Umbilical cord (tissue), 2 donors: ENCODE measurements at places on chromosomes 1 and 21.
A peak's percentile ranks its signal among the peaks of the same experiment; 100 is the strongest.

DNA sequence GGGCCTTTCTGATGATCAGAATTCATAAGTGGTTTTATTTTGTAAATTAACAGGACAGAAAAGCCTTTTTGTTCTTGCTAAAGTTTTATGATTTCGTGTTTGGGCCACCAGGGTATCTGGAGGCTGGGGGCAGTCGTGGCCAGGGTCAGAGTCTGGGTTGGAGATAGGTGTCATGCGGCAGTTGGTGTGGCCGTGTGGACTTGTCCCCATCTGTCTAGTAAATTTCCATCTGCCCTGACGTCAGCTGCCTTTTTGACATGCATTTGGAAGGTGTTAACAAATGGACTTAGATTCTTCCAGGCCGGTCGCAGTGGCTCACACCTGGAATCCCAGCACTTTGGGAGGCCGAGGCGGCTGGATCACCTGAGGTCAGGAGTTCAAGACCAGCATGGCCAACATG lies 56.8 kb downstream of the SKI start:
- DNase-seq = no peak

DNA sequence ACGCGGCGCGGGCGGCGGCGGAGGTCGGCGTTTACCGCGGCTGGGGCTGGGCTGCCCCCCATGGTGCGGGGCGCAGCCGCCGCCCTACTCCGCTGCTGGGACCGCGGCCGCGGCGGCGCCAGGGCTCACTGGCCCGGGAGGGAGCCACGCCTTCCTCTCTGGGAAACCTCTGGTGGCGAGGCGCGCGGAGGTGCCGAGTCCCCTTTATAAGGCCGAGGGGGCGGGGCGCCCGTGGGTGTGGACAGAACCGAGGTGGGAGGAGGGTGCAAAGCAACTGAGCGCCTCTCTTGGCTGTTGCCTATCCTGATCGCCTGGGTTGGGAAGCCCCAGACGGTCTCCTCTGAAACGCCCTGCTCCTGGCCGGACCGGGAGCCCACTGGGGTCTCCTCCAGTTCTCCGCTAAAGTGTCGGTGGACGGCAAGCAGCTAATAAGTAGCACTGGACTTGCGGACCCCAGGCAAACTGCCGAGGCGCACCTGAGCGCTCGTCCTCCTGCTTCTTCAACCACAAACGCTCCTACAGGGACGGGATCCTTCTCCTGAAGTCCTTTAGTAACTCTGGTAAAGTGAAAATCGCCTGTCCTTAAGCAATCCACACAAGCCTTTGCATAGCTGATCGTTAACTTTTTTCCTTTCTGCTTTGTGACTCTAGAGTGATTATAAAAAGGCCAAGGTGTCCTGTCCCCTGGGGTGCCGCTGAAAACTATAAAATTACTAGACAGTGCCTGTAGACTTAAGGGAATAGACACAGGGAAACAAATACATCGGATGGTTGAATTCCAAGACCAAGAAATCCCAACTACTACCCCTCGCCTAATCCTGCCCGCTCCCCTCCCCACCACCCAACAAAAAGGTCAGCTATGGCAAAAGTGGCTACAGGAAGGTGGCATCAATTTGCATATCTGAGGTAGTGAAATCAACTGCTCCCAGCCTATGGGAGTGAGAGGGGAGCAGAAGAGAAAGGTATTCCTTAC lies at the start of gene PTGER3:
Gene PTGER3 (minus strand): TSS at position 182 of the 973 bp plus-strand sequence. CDS start 239 bp downstream, outside the sequence.
- peak; percentile 33 for DNase-seq

- peak; percentile 79 for DNase-seq
Observed at GRCh38 chr1:41152622-41153044, 89.5 kb downstream of the SCMH1 start.

DNA sequence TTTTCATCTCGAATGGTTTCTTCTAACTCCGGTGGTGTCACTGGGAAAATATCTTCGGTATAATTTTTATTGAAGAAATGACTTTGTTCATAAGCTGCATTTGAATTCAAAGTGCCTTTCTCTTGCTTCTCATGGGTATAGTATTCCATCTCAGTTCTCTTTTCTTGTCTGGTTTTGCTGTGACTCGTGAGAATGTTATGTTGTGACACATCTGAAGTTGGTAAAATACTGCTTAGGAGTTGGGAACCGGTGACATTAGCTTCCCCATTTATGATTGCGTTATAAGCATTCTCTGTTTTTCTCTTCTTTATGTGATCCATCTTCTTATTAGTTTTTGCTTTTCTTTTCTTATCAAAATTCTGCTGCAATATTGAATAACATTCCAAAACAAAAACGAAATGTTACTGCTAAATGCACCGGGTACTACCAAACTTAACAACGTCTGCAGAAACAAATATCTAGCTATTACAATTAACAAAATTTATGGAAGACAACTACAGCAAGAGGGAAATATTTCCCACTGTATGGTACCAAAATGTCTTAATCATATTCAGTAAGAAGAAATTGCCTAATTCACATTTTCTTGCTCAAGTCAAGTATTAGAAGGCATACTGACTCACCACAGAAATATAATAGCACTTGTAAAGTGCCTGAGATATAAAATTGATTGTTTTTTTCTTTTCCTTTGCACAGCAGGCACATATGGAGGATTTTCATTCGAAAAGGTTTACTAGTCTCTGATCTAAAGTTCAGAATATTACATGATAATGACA lies 15.5 kb downstream of the LRIF1 start:
- DNase-seq = no peak

GRCh38 chr1:6288665-6289064 lies 27.8 kb upstream of the GPR153 start:
- no peak for DNase-seq

DNA sequence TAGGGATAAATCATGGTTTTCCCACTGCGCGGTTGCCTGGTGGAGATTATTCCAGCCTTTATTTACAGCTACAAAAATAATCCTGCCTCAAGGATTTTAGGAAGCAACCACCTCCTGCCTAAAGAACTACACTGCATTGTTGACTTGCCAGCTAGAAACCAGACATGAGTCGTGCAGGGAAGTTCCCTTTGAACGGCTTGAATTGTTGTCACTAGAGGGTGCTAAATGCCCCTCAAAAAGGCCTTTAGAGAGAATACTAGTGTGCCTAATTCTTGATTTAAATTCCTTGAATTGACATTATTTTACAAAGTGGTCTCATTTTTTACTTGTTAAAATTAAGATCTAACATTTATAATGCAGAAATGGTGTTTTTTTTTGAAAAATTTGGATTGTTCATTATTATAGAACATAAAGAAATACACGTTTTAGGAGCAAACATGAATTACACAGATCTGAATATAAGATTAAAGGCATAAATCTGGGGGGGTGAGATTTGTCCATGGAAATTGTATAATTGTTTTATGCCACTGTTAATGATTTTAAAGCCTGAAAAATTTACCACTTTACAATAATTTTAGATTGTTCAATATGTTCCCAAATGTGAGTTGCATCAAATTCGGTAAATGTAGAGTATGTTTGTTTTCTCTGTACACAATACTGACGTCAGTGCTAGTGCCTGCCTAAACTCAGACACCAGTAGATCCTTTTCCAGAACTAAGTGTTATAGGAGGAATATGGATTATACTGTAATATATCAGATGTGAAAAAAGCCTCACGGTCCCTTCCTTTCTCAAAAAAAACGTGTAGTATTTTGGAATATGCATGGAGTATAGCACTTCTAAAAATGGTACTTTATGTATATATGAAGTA lies 7.6 kb upstream of the ERG start:
- DNase-seq = peak; percentile 91

- peak; percentile 28 for DNase-seq
Observed at GRCh38 chr1:183327434-183328290, 90.5 kb downstream of the NMNAT2 start.

DNA sequence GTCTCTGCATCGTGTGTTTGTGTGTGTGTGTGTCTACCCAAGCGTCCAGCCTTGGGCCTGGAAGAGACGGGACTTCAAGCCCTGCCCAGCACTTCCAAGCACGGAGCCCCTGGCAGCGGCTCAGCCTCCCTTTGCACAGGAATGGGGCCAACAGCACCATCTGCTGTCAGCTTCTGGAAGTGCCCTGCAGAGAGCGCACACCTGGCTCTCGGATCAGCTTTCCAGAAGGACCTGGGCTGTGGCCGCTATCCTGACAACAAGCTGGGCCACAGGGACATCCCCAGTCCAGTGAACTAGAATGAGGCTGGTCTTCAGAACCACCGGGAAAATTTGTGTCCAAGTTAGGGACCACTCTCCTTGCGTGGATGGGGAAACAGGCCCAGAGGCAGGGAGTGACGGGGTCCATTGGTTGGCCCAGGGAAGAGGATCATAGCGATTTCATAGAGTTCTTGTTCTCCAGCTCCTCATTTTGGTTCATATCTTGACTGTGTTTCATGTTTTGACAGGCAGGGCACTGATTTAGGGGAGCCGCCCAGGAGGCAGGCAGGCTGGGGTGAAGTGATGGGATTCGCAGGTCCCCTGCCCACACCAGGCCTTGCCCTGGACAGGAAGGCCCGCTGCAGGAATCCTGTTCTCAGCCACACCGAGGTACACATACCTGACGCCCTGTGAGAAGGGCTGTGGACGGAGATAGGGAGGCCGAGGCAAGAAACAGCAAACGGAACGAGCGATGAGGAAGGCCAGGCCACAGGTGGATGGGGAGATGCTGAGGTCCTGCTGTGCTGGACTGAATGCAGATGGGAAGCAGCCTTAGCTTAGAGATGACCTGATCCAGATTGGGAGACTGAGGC lies 38.4 kb downstream of the TAS1R2 start:
- peak; percentile 74 for DNase-seq

DNA sequence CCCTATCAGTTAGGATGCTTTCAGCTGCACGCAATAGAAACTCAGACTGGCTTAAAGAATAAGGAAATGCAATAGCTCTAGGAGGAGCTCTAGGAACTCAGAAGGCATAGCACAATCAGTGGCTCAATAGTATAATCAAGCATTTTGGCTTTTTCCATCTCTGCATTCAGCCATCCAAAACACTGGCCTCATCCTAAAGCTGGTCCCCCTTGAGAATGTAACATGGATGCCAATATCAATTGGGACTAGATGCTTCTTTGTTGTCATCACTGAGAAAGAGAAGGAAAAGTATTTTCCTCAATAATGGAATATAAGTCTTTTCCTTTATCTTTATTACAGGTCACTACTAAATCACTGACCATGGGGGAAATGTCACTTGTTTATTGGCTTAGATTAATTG lies 509.5 kb downstream of the PLPP3 start:
- DNase-seq = no peak

GRCh38 chr1:174809755-174810280 lies 189.9 kb upstream of the CACYBP start:
- no peak for DNase-seq

GRCh38 chr1:81484284-81484683 lies 316.4 kb upstream of the ADGRL2 start:
- DNase-seq = no peak

DNA sequence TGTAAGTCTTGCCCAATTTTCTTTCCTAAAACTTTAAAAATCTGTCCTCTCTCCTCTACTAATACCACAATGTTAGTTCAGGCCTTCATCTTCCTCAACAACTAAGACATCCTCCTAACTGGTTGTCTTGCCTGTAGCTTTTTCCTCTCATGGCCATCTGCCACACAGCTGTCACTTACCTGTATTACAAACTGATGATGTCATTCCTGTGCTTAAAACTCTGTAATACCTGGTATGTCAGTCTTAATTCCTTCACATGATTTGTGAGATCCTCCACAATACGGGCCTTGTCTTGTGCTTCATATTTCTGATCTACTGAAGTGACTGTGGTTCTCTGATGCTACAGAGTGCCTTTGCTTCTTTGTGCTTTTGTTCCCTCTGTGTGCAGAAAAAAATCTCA lies 9.8 kb downstream of the MRPS14 start:
- DNase-seq = no peak

GRCh38 chr1:207500306-207500705 lies 4.3 kb downstream of the CR1 start:
- DNase-seq = no peak

DNA sequence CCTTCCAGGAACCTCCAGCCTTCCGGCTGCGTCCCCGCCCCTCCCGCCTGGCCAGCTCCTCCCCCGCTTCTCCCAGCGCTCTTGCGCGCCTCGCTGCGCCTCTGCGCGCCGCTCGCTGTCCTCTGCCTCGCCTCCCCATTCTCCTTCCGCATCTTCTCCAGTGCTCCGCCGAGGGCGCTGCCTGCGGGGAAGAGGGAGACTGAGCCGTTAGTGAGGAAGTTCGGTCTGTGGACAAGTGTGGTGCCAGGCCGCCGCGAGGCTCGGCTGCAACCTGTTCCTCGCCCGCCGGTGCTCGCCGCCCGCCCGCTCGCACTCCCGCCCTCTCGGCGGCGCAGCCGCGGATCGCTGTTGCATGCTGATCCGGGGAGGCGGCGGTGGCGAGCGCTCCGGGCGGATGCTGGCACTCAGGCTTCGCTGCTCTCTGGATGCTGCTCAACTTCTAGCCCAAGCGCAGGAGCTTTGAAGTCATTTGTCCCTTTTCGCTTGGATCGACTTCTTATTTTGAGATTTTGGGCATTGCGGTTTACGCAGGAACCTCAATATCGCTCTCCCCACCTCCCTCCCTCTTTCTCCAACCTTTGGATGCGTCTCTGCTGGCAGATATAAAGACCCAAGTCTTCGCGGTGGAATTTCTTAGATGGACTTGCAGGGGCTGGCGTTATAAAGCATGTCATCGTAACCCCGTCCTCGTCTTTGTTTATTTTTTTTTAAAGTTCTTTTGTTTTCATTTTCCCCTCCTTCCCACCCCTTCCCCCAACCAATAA lies 614 bp upstream of the CACNA1E start:
- DNase-seq = no peak

- DNase-seq = peak; percentile 56
Observed at GRCh38 chr1:109392788-109393616, 4.7 kb downstream of the SORT1 start.

DNA sequence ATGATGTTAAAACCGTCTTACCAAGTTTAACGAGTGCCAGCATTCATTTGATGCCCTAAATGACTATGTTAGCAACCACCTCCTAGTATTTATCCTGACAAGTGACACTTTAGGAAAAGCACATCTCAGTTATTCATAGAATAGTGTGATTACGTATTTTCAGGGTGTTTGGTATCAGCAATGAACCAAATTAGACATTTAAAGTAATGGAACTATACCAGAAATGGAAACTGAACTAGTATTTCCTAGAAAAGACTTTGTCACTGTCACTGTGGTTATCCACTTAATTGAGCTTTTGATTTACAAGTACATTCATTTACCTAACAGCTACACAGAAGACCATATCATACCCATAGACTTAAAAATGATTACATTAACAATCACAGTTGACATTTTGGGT lies 3.6 kb upstream of the IL12RB2 start:
- DNase-seq = no peak

GRCh38 chr1:94265906-94266305 lies 28.5 kb upstream of the ARHGAP29 start:
- DNase-seq = no peak
